ENCODE measurements at places on chromosomes 7 and 10.

DNA sequence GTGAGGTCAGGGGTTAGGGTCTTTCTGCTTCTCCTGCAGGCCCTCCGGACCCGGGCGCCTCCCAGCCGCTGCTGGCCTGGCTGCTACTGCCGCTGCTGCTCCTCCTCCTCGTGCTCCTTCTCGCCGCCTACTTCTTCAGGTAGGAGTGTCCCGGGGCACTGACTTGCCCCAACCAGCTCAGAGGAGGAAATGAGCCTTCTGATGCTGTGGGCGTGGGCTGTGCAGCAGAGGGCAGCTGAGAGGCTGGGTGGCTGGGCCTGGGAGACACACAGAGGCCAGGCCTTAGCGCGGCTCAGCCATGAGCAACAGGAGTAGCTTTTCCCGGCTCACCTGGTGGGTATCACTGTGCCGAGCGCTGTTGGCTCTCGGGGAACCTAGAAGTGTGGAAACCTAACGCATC is 78.9 kb downstream of the MKI67 start:
- no peak for DNase-seq

DNA sequence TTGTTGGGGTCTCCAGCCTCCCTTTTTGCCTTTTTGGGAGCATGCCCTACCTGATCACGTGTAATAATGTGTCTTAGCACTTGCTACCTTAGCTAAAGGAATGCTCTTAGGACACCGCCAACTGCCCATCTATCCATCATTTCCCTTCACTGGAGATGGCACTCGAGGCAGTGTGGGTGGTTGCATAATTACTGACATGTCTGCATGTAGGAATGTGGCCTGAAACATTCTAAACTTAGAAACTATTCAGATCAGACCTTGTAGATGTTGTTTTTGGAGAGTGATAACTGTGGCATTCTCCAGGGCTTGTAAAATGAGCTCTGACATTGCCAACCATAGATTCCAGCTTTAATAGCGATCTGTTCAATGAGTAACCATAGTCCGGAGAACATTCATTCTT is 365.8 kb downstream of the BBS9 start:
- DNase-seq: no peak

- no peak for DNase-seq
Measured at GRCh38 chr10:48526011-48526821, 78.7 kb downstream of the ARHGAP22 start.

DNA sequence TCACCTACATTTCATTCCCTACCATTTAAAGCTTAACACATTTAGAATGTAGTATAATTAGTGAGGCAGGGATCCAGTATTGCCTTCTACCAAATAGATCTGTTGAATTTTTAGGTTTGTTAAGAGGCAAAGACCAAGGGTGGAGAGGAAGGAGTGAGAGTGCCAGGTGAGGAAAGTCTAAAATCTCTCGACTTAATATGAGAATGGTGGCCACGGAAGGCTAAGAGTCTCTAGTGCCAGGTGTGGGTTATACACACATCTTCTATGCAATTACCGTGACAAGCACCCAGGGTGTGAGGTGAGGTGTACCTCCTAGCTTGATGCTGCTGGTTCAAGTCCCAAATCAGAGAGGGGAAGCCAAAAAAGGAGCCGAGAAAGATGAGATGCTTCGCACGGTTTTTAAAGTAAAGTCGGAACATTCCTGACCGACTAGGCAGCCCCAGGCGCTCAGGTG is 439 bp downstream of the IQUB start:
- DNase-seq: no peak

- DNase-seq: peak; percentile 67
Measured at GRCh38 chr10:78377356-78377755, 343.7 kb downstream of the RPS24 start.

DNA sequence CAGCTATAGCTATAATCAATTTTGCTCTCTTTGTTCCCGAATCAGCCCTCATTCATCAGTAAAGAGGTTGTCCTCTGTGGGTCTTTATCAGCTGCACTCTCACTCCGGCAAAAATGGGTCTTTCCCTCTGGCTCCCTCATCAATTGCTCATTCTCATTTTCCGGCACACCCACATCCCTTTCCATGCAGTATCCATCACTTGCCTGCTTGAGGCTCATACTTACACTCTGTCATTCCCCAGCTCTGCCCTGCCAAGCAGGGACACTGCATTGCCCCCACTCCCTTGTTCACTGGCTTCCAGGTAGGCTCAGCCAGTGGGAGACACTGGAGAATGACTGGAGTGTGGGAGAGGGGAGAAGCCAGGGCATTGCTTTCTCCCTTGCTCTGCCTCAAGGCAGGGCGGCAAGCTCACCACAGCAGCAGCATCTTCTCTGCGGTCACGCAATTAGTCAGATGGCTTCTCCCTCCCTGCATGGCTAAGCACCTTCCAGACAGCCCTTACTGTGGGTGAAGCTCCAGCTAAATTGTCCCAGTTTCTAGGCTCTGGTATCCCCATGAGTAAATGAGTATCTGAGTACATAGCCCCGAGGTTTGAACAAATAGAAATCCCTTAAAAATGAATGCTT is 470.7 kb upstream of the LRRN3 start:
- no peak for DNase-seq

All from NCI-H1417 (cell line).